ENCODE measurements at places on chromosomes 7 and 10.

DNA sequence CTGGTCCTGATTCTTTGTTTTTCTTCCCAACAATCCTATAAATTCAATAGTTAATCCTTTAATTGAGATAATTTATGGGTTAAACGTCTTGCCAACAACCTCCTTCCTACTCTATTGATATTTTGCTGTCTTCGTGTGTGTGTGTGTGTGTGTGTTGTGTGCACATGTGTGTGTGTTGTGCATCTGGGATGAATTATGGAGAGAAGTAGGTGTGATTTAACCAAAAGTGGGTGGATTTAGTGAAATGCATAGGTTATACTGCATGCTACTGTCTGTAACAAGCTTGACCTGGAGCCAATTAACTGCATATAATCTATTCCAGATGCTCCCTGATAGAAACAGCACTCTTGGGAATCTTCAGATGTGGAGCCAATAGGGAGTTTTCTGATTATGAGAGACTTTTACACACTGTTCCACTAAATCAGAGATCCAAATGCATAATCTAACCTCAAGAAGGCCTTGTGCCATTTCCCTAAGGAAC is 61.2 kb downstream of the SEMA3D start:
- no peak for DNase-seq

GRCh38 chr10:16586358-16587138 is 64.9 kb upstream of the C1QL3 start:
- no peak for DNase-seq

DNA sequence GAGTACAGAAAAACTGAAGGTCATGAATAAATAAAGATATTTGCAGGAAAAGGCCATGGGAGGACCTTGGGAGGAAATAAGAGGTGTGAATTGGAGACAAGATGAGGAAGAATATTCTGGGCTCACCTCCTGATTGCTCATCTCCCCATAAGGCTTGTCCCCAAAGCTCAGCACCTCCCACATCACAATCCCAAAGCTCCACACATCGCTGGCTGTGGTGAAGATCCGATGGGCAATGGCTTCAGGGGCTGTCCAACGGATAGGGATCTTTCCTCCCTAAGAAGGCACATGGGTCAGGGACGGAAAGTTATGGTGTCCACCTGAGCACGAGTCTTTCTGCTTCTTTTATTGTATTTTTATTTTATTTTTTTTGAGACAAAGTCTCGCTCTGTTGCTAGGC is 12.9 kb downstream of the ZYX start:
- DNase-seq = no peak

DNA sequence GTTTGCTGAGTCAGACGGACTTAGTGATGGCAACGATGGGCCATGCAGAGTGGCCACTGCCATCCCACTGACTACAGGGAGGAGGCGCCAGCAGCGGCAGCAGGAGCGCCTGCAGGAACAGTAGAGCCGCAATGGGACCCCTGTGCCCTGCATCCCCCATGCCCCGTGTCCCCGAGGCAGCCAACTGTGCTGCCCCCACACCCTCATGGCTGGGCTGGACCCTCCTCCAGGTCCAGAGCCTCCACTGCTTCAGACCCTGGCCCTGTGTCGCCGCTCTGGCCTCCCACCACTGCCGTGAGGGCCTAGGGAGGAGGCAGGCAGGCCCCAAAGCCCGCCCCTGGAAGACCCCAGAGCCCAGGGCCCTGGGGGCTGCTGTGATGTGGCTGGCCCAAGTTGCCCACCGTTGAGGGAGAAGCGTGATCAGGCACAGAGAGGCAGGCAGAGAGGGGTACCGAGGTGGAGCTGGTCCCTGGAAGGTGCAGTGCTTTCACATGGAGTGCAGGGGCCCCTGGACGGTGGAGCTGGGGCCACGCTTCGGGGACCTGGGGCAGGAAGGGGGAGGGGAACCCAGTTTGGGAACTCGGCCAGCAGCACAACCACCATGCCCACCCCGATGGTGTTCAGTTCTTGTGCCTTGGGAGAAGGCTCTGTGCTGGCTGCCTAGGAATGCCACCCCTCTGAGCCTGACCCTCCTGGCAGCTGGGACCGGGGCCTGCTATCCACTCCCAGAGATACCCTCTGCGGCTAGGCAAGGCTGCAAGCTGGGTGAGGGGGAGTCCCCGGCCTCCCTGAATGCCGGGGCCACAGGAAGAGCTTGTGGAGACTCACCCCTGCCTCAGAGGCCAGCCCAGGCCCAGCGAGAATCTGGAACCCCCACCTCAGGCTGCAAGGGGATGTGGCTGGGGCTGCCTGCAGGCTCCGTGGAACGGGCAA is 32.6 kb downstream of the DKK1 start:
- no peak for DNase-seq

DNA sequence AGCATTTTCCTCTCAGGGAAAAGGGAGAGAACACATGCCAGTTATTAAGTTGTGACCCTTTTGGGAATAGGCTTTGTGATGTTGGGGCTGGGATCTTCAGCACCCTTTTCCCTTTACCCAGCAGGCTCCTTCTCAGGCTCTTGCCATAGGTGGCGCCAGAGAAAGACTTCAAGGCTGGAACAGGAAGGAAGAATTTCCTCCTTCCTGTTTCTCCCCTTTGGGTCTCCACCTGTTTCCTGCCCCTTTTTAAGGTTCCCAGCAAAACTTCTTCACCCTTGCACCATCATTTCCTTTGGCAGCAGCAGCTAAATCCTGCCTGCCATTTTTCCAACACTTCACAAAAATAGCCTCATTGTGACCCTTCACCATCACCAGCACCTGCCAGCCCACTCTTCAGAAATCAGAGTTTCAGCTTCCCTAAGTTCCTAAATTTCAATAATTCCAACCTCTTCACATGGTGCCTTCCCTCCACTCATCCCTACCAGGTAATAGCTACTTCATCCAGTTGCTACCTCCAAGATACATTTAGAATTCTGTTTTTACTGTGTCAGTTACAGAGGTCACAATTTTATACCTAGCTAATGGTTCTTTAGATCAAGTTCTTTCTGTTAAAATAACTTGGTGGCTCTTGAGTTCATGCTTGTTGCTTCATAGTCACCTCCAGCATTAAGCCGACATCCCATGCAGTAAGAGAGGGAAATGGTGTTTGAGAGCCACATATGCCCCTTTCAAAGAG is 22.4 kb upstream of the FOXK1 start:
- DNase-seq = peak; percentile 21

GRCh38 chr7:376306-377079 is 86.5 kb downstream of the FOXL3 start:
- DNase-seq = no peak

DNA sequence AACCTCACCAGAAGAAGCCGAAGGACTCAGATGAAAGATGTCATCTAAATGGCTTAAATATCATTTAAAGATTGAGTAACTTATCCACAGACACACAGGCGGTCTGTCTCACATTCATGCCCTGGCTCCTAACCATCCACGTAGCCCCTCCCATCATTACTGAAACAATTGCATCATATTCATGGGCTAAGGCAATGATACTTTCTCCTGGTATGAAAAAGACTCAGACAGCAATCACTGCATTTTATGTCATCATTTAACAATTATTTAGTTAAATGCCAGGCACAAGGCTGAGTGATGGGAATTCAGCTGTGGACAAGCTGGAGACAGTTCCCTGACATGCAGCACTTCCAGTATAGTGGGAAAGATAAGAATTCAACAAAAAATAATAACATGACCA is 11.2 kb upstream of the TECTB start:
- DNase-seq = no peak

GRCh38 chr10:72329290-72330068 is 25.2 kb downstream of the DNAJB12 start:
- peak; percentile 82 for DNase-seq

GRCh38 chr10:60611291-60611747 is 167.0 kb upstream of the CDK1 start:
- DNase-seq = peak; percentile 55

DNA sequence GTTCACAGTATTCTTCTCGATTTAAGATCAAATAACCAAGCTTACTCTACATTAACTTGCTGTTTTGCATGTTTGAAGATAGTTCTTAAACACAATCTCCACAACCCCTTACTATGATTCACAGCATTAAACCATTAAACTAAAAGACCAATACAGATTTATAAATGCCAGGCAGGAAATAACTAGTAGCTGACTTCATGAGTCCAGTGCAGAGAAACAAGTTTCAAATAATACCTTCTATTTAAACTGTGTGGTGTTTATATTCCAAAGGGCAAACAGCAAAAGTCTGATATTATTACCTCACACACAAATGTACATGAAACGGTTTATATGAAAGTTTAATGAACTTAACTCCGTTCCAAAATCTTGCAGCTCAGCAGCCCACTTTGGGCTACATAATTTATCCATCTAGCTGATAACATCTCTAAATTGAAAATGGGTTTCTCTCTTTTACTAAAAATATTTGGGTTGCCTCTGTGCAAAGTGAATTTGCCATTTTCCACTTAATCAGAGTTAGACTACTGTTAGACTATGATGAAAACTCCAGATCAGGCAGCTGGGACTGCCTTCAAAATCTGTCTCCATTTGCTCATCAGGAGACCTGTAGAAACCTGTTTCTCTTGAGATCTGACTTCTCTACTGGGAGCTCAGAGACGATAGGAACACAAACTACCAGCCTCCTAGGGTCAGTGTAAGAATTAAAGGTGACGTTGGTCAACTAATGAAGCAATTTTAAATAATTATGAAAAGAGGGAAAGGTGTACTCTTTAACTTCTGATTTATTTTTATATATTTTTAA is 287.3 kb downstream of the FZD1 start:
- DNase-seq = no peak

GRCh38 chr7:106418094-106418493 is 133.3 kb upstream of the NAMPT start:
- peak; percentile 59 for DNase-seq

GRCh38 chr7:130032698-130033097 is 18.5 kb downstream of the ZC3HC1 start:
- DNase-seq = no peak

GRCh38 chr7:143381427-143382125 is 431 bp downstream of the ZYX start:
- DNase-seq = peak; percentile 11

DNA sequence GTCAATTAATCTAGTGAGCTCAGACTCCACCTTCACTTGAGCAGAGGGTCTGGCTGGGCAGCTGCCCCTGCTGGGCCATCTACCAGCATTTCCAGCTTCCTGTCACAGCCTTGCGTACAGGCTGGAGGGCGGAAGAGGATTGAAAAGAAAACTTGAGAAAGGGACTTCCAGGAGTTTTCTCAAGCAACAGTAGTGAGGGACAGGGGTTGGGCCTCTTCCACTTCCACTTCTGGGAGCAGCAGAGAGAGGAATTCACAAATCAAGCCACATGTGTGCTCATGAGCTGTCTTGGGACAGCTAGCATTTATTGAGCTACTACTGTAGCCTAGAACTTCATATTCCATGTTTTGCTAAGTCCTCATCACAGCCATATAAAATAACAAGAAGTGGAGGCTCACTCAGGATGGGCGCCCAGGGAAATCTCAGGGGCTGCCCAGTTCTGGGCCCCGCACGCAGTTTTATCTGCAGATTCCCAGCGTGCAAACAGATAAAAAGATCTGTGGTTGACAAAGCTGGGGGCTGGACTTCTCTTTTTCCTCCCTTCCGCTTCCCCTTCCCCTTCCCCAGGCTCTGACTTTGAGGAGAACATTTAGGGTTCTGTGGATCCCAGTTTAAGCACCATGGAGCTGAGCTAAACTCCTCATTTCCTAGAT is 135.8 kb downstream of the RGS10 start:
- peak; percentile 63 for DNase-seq

DNA sequence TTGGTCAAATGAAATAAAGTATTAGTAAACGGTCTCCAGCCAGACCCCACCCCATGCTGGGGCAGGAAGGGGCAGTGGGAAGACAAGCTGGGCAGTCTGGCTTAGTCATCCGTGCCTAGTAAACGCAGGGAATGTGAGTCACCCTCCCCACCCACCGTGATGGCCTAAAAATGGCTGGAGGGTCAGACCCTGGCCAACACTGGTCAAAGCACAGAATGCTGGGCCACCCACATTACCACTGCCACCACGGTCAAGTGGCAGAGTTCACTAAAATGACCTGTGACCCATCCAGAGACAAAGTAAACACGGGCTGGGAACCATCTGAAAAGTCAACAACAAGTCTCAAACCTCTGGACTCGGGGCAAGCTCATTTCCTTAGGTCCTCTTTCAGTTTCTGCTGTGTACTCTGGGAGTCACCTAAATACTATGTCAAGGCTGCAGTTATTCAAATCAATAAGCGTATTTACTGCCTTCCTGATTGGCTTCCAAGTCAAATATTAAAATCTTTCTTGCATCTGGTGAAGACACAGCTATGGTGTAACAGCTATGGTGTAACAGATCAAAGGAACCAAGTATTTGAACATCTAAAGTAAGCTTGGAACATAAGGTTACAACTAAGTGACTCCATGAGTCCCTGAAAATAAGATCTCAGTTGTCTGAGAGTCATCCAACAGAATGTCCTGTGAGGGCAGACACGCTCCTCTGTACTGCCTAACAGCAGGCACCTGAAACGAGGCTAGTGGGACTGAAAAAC is 3.0 kb downstream of the ZFAND2A start:
- DNase-seq = peak; percentile 82

DNA sequence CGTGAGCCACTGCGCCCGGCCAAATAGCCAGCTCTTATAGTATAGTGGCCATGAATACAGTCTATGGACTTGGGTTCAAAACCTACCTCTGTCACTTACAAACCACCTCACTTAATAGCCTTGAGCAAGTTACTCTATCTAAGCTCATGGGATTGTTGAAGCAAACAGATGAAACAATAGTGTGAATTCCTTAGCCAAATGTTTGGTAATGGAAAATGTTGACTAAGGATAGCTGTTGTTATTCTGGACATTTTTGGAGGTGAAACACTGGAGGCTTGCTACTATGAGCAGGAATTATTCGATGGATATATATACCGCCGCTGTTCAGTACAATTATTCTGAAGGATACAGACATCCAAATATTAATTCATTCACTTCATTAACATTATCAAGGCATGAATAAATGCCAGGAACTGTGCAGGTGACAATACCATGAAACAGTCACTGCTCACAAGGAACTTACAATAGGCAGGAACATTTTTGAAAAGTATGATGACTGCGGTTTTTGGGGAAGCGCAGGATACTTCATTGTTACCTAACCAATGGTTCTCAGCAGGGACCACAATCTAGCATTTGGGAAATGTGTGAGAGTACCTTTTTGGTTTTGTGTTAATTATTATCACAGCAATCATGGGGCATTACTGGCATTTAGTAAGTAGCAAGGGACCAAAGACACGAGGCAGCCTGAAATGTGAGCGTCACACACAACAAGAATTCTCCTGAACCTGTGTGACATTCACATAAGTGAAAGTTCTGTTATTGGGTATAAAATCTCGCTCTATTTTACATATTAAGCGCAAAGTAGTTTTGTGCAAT is 55.7 kb downstream of the CUBN start:
- peak; percentile 44 for DNase-seq

All from inflammatory macrophage (primary cell).